NCI-H1436 treated with DMSO at 0.1 percent for 48 hours (cell line): ENCODE measurements at places on chromosomes 2 and 18.
A peak's percentile ranks its signal among the peaks of the same experiment; 100 is the strongest.

DNA sequence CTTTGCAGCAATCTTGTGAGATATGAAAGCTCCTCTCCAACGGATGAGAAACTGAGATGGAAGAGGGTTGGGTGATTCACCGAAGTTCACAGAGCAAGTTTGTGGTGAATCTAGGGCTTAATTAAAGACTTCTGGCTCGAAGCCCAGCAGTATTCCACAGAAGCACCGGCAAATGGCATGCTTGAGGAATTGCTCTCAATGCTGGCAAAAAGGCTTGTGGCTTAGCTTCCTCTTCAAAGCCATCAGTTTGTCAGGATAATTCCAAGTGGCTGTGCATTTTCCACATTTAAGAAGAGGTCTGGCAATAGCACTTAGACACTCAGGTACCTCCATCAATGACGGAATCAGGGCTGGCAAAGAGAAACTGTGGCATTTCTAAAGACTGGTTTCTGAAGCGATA is 98.7 kb upstream of the SLC66A3 start:
- no peak for DNase-seq

DNA sequence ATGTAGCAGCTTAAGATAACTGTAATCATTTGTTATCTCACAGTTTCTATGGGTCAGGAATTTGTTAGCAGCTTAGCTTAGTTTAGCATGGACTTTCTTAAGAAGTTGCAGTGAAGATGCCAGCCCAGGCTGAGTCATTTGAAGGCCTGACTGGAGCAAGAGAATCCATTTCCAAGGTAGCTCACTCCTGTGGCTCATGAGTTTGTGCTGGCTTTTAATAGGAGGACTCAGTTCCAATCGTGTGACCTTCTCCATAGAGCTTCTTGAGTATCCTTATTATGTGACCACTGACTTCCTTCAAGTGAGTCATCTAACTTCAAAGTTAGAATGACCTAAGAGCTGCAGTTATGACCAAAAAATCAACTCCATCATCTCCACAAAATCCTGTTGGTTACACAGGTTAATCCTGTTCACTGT is 1.4 kb downstream of the GPATCH11 start:
- no peak for DNase-seq

DNA sequence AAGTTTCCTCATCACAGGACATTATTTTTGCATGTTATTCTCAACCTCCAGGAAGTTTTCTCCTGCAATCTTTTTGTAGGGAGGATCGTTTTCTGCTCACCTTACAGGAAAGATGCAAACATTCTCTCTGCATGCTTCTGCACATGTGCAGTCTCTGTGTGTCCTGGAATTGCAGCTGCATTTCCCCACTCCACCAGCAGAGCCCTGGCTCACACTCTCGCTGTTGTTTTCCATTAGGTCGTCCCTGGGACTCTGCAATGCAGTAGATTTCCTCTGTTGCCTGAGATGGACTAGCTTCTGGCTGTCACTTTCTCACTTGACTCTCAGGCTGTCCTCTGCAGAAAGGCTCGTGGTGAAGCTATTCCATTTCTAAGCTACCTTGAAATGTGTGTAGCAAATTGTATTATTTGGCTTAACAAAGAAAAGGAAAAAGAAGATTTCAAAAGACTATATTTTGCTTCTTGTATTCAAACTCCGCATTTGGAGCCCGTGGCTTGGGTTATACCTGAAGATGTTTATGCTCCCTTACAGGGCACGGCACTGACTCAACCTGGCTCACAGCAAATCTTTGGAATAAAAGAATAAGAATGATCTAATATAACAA is 346.7 kb downstream of the RAD51AP2 start:
- no peak for DNase-seq

DNA sequence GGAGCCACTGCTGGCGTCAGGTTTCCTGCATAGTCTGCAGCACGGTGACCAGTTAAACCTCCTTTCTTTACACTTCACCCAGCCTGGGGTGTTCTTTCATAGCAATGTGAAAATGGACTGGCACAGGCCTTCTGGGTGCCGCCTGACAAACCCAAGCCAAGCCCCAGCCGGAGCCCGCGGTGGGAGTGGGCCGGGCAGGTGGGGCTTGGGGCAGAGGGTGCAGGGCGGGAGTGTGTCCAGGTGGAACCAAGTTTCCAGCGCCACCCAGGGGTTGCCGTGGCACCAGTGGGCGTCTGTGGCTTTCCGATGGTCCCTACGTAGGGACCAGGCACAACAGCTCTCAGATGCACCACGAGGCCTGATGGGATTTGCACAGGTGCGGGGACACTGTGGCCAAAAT is 75.8 kb downstream of the RTP5 start:
- DNase-seq, result no peak

GRCh38 chr2:17539611-17540092 is 844 bp upstream of the VSNL1 start:
- no peak for DNase-seq

- DNase-seq, result no peak
Measured at GRCh38 chr2:20917719-20918572, 95.0 kb upstream of the LDAH start.

DNA sequence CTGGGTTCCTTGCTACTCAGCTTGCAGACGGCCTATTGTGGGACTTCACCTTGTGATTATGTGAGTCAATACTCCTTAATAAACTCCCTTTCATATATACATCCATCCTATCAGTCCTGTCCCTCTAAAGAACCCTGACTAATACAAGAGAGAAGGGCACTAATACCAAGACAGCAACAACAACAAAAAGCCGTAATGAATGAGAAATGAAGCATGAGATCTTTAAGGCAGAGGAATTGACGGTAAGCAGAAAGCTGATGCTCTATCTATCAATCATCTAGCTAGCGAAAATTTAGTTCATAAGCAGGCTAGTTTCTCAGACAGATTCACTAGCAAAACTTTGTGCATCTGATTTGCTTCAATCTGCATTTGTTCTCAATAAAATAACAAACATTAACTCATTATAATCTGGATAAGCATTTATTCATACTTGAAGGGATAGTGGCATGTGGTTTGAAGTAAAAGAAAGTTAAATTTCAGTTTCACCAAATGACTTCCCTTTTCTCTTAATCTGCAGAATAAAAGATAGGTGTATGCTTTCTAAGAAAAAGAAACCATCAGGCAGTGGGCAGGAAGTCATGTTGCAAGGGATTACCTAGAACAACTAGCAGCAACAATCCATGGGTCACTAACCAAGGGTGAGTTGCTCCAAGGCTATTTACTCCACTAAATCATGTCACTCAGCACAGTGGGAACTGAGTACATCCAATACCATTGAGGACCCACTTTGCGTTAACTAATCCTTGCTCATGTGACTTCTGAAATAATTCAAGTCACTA is 376.5 kb downstream of the TMEM182 start:
- DNase-seq, result no peak

GRCh38 chr18:67864677-67865340 is 348.3 kb upstream of the DSEL start:
- DNase-seq, result no peak

DNA sequence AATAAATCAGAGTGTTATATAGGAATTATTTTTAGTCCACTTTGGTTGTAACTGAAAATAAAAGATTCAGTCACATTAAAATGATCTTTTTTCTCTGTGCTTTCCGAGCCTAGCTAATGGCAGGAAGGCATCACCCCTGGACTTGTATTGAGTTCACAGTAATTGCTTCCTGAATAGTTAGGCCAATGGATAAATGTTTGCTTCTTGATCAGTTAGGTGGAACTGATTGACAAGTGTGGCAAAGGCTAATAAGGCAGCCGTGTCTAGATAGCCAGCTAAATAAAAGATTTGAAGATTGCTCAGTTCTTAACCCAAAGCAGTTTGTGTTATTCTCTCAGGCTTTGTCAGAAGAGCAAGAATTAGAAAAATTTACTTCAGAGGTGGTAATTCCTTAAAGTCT is 20.8 kb downstream of the FAM171B start:
- no peak for DNase-seq

- DNase-seq, result no peak
Measured at GRCh38 chr2:103448495-103448894, 686.7 kb downstream of the TMEM182 start.

- no peak for DNase-seq
Measured at GRCh38 chr2:207901401-207901800, 123.9 kb downstream of the PLEKHM3 start.

DNA sequence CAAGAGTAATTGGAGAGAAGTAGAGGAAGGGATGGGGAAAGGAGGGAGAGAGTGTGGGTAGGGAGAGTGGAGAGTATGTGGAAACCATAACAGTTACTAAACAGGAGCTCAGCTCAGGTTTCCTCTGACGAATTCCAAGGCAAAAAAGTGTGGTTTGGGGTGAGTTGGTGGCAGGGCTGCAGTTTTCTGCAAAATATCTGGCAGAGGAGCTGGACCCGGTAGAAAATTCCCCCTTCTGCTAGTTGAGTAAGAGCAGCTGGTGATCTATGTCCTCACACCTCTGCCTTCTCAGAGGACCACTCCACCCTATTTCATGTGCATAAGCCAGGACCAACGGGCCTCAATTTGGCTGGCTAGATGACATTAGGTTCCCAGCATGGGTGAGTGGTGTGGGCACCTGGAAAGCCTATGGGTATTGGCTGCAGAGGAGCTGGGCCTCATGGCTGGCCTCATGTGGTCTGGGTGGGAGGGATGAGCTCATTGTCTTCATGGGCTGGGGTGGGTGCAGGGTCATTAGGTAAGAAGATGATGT is 13.2 kb downstream of the NRP2 start:
- DNase-seq, result no peak

- DNase-seq, result no peak
Measured at GRCh38 chr2:190746971-190747761, 98.3 kb downstream of the NAB1 start.

DNA sequence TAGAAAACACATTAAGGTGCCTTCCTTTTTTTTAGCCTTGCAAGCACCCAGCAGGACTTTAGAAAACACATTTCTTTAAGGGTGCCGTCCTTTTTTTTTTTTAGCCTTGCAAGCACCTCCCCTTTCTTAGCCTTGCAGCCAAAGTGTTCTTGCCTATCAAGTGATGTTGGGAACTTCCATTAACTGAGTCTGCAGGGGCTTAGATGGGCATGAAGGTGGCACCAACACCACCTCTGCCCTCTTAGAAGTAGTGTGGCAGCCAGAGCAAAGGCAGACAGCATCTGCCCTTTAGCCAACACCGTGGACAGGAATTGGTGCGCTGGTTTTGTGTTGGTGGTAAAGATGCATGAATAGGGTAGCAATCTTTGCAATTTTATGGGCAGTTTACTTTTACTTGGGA is 211.6 kb upstream of the SP5 start:
- no peak for DNase-seq

DNA sequence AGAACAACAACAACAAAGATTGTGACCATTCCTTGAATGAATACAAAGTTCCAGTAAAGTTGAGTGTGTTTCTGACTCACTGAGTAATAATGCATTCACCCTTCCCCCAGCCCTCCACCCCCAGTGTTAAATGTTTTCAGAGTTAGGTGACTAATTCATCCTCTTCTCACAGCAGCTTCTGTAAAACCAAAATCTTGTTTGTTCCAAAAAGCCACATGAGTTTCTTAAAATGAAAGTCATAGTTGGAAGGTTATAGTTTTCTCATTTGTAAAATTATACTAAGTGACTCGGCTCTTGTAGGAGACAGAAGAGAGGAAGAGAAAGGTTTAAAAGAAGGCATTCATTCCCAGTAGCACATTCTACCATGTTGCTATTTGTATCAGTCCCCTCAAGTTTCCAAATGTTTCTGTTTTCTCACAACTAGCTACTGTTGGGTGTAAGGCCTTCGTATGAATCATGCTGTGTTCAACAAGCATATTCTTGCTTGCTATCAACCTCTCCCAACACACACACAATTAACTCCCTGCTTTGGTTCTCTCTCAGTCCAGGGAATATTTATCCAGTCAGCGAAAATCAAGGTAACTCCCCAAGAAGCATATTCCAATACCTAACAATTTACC is 75.3 kb downstream of the MBD2 start:
- no peak for DNase-seq

DNA sequence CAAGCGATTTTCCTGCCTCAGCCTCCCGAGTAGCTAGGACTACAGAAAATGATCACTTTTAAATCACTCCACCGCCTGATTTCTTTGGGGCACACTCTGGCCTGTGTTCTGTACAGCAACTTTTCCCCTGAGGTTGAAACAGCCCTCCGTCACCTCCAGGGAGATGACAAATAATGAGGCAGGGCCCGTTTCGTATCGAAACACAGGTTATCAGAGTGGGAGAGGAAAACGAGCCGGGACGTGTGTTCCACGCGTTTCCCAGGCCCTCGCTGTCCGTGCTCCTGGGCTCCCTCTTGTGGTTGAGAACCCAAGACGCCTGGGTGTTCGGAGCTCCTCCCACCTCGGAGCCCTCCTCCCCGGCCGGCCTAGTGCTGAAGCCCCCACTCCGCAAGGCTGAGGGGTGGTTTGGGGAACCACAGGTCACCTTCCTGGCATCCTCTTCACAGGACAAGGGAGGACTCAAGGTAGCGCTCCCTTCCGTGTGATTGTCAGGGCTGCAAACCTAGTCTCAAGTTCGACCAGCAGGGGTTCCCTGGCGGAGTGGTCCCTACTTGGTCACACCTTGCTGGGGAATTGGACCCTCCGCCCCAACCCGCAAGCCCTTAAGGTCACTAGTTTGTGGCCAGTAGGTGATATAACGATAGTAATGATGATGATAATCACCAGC is 12.8 kb downstream of the ATP6V1B1 start:
- DNase-seq, result peak; percentile 10

GRCh38 chr2:37874470-37874869 is 50.6 kb upstream of the RMDN2 start:
- DNase-seq, result no peak

- no peak for DNase-seq
Measured at GRCh38 chr2:48883661-48884060, 128.1 kb upstream of the LHCGR start.

DNA sequence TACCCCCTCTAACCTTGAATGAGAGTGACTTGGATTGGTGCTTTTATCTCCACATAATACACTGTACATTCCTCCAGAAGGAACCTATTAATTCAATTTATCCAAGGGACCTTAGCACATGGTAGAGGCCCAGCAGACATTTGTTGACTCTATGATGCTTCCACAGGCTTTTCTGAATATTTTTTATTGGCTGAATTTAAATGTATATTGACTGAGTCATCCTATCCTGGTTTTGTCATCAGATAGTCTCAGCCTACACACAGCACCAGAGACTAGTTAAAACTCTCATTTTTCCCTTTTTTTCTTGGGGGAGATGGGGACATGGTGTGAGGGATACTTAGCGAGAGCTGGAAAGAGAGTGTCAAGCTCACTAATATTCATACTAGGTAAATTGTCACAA is 101.6 kb downstream of the LRRC30 start:
- no peak for DNase-seq

- DNase-seq, result no peak
Measured at GRCh38 chr2:61255580-61256437, 93.8 kb downstream of the C2orf74 start.

- no peak for DNase-seq
Measured at GRCh38 chr18:6553234-6553900, 138.7 kb upstream of the L3MBTL4 start.

- no peak for DNase-seq
Measured at GRCh38 chr2:98637401-98638147, 29.2 kb downstream of the UNC50 start.

DNA sequence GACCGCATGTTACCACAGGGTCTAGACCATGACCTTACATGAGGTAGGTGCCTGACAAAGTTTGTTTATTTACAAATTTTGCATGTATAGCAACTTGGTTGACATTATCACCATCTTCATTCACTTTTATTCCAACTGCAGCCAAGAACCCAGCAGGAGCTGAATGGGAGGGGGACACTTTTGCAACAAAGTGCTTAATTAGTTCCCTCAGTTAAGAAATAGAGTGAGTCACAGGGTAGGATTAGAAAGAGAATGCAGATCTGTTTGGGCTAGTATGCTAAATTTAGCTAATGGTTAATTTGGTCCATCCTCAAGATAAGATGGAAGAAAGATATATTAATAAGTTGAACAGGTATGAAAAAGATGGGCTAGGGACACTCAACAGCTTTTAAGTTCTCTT is 678.9 kb downstream of the ARHGAP15 start:
- no peak for DNase-seq
